ENCODE measurements at places on chromosomes 13 and 19. TPM values are rescaled to one million over a fixed set of nuclear protein-coding genes. Genes with fewer than 3 reads are reported as not detected.

DNA sequence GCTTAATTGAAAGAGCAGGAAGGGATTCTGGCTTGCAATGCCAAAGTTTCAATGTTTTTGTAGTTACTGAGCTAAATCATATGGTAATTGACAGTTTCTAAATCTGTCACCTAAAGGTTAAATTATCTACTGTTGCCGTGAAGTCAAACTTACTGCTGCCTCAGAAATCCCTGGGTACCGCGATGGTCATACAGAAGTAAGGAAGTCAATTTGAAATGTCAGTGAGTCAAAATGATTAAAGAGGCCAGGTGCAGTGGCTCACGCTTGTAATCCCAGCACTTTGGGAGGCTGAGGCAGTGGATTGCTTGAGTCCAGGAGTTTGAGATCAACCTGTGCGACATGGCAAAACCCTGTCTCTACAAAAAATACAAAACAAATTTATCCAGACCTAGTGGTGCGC, 48.8 kb upstream of the TPM4 start:
- no peak for DNase-seq

Gene NPAS1
- total RNA-seq, result not detected

Gene NLRP11
- not detected for total RNA-seq

Gene CGB5
- not detected for total RNA-seq

DNA sequence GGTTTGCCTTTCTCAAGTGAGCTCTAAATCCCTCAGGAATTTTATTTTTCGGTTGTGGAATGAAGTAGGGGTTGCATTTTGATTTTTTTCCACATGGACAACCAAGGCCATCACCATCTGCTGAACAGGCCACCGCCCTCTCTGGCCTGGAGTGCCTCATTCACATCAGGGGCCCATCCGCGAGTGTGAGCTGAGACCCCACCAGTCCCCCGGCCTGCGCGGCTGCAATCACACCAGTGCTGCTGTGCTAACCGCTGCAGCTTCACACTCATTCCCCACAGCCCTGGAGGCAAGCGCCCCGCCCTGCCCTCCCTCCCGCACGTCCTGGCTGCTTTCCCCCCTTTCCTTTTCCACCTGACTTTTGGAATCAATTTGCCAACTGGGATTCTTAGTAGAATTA, 35.7 kb upstream of the ARHGEF7 start:
- DNase-seq, result no peak

DNA sequence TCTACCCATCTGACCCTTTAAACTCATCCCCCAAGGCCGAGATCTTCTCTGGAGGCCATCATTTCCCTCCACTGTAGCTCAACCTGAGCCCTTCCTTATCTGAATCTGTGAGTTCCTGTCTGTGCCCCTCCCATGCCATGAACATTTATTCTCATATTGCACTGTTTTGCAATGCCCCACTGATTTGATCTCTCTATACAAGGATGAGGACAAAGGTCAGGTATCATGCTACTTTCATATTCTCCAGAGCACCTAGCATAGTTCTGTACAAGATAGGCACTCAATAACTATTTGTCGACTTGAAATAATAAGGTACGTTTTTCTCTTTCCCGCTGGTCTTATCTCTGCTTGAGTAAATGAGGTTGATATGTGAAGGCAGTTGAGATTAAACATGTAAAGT, 135.5 kb downstream of the KLF5 start:
- DNase-seq, result no peak

DNA sequence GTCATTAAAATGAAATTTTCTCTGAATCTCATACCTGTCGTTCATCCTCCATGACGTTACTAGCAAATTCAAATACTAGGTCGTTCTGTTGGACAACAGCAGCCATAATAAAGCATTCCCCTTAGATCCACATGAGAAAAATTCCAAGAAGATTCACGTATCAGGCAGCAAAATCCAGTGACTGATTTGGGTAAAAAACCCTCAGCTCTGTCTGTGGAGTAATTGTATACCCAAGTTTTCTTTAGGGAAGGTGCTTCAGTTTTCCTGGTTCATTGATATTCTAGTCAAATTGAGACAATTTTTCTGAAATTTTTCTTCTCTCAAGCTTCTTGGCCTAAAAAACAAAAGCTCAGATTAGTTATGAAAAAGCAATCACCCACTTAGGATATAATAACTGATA, 37.2 kb downstream of the ELF1 start:
- no peak for DNase-seq

Gene KLK12
- total RNA-seq, result not detected

Gene LAIR1
- total RNA-seq, result 1.3 TPM

DNA sequence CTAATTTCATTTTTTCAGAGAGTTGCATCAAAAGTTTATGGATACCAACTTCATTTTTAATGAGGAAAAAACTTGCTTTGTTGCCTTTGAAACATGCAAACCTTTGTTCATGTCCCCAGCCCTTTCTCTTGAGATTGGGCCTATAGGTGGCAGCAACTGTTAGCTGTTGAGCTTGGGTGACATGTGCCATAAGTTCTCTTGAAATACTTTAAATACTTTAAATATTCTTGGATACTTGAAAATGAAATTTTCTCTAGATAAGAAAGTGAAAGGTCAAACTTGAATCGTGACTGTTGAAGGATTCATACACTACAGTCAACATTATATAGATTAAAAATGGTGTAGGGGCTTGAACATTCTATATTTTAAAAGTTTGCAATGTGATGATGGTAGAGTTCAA, 294.9 kb downstream of the NDFIP2 start:
- DNase-seq, result peak; percentile 86

GRCh38 chr13:94080527-94080926, 399.0 kb downstream of the DCT start:
- DNase-seq, result no peak

GRCh38 chr13:101736566-101736965, 284.1 kb downstream of the ITGBL1 start:
- DNase-seq, result no peak
